ENCODE measurements at places on chromosomes 2 and 18.

GRCh38 chr2:226526716-226527115 is 272.9 kb downstream of the IRS1 start:
- DNase-seq: no peak

GRCh38 chr2:231318436-231318835 is 77.1 kb upstream of the B3GNT7 start:
- no peak for DNase-seq

GRCh38 chr2:111118481-111118980 is 2.2 kb upstream of the BCL2L11 start:
- no peak for DNase-seq

DNA sequence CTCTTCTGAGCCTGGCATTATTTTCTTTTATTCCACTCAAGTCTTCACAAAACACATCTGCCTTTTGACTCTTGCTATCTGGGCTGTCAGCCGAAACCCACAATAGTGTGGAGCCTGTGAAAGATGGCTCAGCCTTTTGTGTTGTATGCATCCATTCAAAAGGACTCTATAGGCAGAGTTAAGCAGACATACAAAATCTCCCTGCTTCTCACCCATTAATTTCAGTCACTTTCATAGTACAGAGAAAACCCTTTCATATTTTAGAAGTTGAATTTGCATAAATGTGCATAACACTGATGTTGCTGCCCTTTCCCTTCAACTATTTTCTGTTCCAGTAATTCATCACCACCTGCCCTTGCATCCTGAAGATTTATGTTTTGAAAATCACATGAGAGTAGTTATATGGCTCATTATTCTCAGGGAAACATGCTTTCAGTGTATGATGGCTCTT is 154.6 kb downstream of the EVA1A start:
- no peak for DNase-seq

DNA sequence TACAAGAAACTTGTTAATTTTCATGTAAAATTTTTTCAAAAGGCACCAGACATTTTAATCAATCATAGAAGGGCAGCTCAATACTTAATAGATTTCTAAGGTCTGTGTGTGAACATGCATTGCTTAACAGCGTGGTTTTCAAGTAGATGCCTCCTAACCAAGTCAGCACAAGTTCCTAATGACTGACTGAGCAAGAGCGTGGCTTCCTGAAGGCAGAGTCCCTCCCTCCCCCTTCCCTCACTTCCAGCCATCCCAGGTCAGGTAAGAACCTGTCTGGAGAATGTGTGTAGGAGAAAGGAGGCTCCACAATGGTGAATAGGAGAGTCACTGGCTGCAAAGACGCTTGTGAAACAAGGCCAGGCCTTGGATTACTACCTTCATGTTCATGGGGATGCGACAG is 33.5 kb upstream of the DAPL1 start:
- DNase-seq: no peak

GRCh38 chr18:59917422-59917821 is 17.6 kb downstream of the PMAIP1 start:
- DNase-seq: no peak
